Skin of body (tissue), 3 donors: ENCODE measurements at places on chromosomes 4 and X.

DNA sequence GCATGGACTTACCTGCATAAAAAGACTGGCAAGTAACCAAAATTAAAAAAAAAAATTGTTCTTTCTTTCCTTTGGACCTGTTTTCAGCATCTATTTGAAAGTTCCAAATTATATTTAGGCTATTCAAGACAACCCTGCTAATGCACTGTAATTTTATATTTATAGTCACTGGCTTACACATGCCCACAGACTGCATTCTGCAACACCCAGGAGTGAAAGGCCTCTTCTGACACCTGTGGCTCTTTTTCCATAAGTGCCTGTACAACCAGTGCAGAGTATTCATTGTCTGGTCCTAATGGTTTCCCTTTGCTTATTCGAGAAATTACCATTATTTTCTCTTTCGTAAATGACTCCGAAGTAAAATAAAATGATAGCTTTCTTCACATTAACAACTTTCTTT is 143.3 kb downstream of the RNF150 start:
- DNase-seq = no peak

DNA sequence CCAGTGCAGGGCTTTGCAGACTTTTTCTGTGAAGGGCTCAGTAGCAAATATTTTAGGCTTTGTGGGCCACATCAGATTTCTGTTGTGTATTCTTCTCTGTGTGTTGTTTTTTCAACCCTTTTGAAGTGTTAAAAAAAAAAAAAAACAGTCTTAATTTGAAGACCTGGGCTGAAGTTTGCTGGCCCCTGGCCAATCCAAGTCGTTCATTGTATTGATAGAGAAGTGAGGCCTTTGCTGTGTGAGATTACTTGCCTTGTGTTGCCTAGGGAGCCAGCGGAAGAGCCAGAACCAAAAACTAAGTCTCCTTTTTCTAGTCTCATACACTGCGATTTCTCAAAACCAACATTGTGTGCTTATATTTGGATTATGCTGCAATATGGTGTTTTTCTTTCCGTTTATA is 46.9 kb downstream of the MTM1 start:
- DNase-seq = no peak

DNA sequence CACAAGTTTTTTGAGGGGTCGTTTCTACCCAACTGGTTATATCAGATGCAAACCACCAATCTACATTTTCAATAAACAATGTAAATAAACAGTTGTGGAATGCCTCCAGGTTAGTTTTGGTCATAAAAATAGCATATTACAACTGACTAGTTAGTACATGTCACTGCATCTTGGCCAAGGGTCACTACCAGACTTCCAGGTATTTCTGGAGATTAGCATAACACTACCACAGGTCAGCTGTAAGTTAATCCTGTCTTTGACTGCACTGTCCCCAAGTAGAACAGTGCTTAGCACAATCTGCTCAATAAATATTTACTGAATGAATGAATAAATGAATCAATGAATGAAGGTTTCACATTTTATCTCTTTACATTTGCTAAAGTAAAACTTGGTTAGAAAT is 64.4 kb downstream of the TBC1D19 start:
- DNase-seq = no peak

DNA sequence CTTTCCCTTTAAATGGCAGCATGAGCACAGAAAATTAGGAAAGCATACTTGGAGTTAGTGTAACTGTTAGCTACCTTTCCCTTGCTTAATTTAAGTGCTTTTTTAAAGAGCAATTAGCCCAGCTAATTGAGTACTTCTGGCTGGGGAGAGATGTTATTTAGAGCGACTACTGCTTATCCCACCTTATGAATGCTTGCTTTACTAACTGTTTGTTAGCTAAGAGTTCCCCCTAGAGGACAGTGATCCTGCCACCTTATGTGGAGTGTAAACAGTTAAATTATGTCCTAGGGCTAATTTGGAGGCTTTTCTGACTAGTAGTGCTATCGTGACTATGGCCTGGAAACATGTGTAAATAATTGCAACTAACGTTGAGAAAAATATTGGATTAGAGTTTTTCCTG is 909.4 kb downstream of the FSTL5 start:
- no peak for DNase-seq

DNA sequence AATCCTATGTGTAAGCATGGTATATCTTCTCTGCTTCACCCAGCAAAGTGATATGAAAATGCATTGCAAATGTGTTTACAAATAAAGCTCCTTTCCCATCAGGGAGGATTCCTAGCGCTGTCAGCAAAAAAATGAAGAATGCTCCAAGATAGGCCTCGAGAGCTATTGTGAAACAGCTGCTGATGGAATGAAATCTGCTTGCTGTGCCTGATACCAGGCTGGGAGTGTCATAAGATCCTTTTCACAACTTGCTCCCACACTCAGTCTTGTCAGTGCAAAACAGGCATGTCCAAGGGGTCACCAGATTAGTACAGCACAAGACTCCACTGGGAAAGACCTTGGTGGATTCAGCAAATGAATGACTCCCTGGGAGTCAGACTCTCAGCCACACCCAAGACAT is 34.1 kb downstream of the HNRNPH2 start:
- no peak for DNase-seq

GRCh38 chr4:110867251-110867960 is 244.5 kb upstream of the PITX2 start:
- DNase-seq = no peak
